Activated CD4-positive, alpha-beta T cell treated with anti-CD3 and anti-CD28 coated beads, Interleukin-2, amount 50 U/mL, for 4 hours (primary cell): ENCODE measurements at places on chromosomes 12 and 14.

DNA sequence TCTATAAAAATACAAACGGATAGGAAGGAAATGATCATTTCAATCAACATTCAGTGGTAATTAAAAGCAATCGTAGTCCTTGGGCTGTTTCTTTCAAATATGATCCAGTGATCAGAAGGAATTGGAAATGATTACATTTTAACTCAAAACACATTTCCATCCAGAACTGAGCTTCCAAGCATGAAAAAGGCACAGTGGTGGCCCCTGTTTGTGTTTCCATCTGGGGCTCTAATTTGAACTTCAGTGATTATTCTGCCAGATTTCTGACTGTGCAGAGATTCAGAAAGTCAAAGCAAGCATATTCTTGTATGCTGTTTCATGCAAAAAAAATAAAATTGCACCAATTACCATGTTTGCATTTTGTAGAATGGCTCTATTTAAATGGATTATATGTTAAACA is 157.0 kb upstream of the LMNTD1 start:
- DNase-seq, result no peak

GRCh38 chr14:103540821-103541708 is 12.1 kb downstream of the TRMT61A start:
- DNase-seq, result no peak

- DNase-seq, result no peak
Observed at GRCh38 chr12:94273272-94273671, 124.9 kb downstream of the PLXNC1 start.

GRCh38 chr14:90039253-90040010 is 22.4 kb upstream of the KCNK13 start:
- DNase-seq, result no peak

DNA sequence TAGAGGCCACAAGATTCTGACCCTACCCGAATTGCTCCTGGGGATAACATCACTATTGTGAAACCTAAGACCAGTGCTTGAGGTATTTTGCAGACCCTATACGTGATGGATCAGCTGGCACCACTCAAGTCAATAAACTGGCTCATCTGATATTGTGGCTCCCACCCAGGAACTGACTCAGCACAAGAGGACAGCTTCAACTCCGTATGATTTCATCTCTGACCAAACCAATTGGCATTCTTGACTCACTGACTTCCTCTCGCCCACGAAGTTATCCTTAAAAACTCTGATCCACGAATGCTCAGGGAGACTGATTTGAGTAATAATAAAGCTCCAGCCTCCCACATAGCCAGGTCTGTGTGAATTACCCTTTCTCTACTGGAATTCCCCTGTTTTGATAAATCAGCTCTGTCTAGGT is 1036.1 kb upstream of the TMEM132C start:
- no peak for DNase-seq

- DNase-seq, result no peak
Observed at GRCh38 chr12:9406564-9407424, 198.6 kb upstream of the PZP start.

GRCh38 chr14:33943096-33943883 is 7.6 kb downstream of the EGLN3 start:
- DNase-seq, result no peak

GRCh38 chr12:105474672-105475071 is 144.2 kb downstream of the C12orf75 start:
- no peak for DNase-seq

- no peak for DNase-seq
Observed at GRCh38 chr12:94998326-94998725, 5.2 kb downstream of the NDUFA12 start.

GRCh38 chr14:63193236-63193635 is 11.0 kb upstream of the RHOJ start:
- DNase-seq, result no peak

DNA sequence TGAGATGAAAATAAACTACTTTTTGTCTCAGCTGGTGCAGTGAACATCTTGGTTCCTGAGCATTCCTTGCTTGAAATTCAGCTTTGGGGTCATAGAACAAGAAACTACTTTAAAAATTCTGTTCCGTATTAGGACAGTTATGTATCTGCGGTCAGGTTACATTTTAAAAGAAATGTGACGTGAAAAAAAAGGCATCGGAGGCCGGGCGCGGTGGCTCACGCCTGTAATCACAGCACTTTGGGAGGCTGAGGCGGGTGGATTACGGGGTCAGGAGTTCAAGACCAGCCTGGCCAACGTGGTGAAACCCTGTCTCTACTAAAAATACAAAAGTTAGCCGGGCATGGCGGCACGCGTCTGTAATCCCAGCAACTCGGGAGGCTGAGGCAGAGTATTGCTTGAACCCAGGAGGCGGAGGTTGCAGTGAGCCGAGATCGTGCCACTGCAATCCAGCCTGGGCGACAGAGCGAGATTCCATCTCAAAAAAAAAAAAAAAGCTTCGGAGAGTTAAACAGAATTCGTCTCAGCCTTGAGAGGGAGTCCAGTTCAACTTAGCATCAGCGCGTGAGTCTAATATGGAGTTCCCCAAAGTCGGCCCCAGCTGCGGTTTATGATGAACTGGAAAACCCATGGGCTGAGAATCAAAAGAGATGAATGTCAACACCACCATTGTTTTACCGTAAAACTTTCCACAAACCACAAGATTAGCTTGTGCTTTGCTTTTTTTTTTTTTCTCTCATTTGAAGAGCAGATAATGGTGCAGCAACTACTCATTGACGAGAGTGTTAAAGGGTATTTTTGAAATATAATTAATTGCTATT is 2.1 kb upstream of the SLC2A13 start:
- peak; percentile 33 for DNase-seq

GRCh38 chr14:29927376-29928116 is at the start of gene PRKD1:
PRKD1 (minus strand) TSS chr14:29927847.
- DNase-seq, result no peak

- DNase-seq, result no peak
Observed at GRCh38 chr12:64891629-64892028, 67.2 kb downstream of the TBC1D30 start.

DNA sequence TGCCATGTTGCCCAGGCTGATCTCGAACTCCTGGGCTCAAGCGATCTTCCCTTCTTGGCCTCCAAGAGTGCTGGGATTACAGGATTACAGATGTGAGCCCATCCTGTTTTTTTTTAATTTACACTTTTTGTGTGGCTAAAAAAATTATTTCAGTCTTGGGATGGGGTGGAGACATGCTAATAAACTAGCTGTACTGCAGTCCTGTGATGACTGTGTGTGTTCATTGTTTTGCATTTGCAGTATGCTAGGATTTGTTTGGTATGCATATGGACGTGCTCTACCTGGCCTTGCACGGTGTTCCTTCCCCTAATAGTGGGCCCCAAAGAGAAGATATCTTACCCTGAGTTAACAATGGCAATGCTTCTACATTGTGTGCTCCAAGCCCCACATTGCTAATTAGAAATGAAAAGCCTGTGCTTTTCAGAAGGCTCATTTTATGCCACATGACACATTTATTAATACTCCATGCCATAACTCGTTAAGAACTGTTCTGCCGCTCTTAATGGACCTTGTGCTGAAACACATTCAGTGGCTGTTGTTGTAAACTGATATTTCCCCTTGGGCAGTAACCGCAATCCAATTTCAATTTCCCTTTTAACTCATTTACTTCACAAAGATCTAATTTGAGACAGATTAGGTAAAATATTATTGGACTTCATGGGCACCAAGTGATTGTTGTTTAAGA is 86.4 kb downstream of the SCN8A start:
- DNase-seq, result no peak

DNA sequence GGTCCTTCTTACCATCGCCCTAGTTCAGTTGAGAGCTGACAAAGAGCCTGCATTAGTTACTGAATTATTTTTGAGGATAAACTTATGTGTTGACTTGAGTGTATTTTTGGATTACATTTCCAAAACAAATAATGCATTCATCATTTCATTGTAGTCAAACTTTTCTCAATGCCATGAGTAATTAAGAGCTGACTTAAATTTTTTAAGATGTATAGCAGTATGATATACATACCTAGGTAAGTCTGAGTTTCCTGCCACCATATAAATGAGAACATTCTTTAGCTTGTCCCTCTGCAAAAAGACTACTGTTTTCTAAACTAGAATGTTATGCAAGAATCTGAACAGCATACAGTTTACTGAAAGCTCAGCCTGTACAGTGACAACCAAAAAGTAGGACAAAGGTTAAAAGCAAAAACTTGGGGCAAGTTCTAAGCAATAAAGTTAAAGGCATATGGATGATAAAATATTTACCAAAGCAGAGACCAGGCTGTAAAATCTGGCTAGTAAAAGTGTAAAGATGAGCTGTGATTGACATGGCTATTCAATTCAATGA is 82.1 kb upstream of the FERMT2 start:
- DNase-seq, result no peak

DNA sequence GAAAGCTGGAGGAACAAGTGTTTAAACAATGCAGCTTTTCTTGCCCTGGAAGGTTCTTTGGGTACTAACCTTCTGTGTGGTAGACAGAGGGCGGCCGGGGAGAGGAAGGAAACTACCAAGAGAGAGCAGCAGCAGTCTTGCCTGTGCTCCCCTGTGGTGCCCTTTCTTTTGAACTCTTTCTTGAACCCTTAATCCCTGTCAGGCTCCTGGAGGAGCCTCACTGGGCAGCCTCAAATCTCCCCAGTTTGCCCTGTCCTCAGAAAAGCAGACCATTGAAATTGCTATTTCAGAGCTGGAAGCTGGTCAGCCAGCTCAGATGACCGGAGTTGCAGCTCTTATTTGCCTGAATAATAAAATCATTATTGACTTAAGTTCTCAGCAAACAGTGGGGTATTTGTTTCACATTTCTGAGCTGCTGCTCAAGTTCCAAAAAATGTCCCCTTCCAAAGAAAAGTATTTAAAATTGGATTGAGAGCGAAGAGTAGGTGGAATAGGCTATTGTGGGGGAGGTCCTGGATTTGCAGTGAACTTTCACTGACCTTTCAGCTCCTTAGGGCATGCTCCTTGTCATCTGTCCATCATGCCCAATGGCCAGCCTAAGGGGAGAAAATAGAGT is 42.1 kb upstream of the RNASE3 start:
- no peak for DNase-seq

GRCh38 chr14:90883782-90884181 is 67.6 kb upstream of the TTC7B start:
- DNase-seq, result no peak

GRCh38 chr12:109613649-109614455 is 40.3 kb downstream of the MVK start:
- no peak for DNase-seq

- no peak for DNase-seq
Observed at GRCh38 chr12:131222329-131223139, 268.8 kb downstream of the ADGRD1 start.

DNA sequence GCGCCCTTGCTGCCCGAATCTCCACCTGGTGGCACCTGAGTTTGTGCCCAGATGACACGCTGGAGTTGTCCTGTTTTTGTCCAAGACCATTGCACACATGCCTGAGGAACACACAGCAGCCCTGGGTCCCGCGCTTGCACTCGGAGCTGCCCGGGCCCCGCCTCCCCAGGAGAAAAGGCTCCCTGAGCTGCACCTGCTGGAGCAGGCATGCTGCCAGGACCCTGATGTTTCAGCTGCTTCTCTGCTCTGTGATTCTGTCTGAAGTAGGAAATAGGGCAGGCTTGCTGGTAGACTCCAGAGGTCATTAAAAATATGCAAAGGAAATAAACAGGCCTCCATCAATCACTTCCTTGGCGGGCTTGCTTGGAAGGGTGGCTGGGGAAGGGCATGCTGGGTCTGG is 271.6 kb downstream of the CACNA1C start:
- no peak for DNase-seq

DNA sequence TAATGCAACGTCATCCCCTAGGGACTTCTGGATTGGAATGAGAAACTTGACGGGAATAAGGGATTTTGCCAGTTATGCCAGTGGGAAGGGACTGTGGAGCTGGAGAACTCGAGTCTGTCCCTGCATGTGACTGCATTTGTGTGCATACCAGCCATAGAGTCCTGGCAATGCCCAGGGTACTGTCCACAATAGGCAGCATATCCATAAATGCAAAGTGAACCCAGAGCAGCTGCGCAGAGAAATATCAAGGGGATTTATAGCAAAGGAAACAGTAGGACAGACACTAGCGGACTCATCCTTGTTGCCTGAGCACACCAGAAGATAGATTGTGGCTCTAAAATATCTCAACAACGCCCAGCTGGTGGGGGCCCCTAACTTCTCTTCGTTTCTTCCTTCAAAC is 247.1 kb upstream of the SRRM4 start:
- DNase-seq, result no peak
